ENCODE measurements at places on chromosomes 1 and 21. TPM values are rescaled to one million over a fixed set of nuclear protein-coding genes. Genes with fewer than 3 reads are reported as not detected.

The S100A7A gene
- not detected for polyA plus RNA-seq

The TAS1R1 gene
- not detected for polyA plus RNA-seq

- no peak for DNase-seq
Observed at GRCh38 chr1:202588503-202589189, 121.6 kb downstream of the SYT2 start.

- no peak for DNase-seq
Observed at GRCh38 chr1:210232511-210233215, at the start of gene SERTAD4. Gene SERTAD4, plus strand, starts transcription at chr1:210232796. Its CDS starts 5,165 bp downstream, at chr1:210237961.

The HPCAL4 gene
- not detected for polyA plus RNA-seq

The PFKFB2 gene
- 0.63 TPM for polyA plus RNA-seq

The PHGDH gene
- polyA plus RNA-seq = 44.3 TPM

DNA sequence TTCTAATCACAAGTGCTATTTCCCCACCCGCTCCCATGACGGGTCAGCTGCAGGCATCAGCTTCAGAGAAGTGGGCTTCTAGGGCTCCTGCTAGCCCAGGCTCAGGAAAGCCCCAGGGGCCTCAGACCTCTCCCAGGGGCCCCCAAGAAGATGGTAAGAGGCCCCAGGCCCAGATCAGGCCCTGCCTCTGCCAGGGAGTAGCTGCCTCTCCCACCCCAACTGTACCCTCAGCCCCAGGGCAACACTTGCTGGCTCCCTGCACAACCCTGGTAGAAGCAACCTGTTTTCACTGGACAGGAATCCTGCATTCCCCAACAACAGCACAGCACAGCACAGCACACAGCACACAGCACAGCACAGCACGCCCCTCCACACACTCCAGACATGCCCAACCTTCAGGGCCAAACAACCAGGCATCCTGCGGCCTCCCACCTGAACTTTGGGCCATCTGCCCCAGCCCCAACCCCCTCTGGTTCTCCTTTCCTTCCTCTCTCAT is 6.5 kb downstream of the BLACAT1 start:
- no peak for DNase-seq

The NR1I3 gene
- polyA plus RNA-seq = 0.19 TPM

GRCh38 chr1:17301767-17302166 is 6.2 kb upstream of the PADI4 start:
- no peak for DNase-seq

GRCh38 chr1:43671626-43672330 is 21.8 kb downstream of the KDM4A start:
- DNase-seq = no peak

GRCh38 chr1:218361298-218362065 is 16.3 kb downstream of the TGFB2 start:
- DNase-seq = no peak

The SLC30A10 gene
- not detected for polyA plus RNA-seq

DNA sequence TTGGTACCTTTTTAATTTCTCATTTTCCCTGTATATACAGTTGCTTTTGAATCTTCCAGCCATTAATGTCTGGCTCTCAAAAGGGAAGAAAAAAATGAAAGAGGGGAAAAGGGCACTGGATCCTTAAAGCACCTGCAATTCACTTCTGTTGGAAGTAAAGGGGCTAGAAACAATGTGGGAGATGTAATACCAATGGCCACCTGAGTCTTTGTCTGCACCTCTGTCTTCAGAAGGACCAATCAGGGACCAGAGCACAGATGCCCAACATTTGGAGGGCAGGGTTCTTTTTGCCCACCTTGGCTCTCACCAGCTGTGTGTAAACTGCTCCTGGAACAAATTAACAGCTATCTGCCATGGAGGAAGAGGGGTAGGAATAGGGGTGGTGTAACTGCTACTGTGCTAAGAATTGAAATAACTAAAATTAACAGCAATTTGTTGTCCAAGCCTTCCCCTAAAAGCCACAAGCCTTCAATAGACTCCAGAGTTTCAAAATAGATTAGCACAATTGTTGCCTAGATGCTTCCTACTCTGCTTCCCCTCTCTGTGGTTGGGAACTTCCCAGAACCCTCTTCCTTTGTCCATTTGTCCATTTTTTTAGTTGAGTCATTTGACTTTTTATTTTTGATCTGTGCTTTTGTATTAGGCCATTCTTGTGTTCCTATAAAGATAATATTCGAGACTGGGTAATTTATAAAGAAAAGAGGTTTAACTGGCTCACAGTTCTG is 11.5 kb upstream of the LRRC8B start:
- DNase-seq = no peak

- peak; percentile 60 for DNase-seq
Observed at GRCh38 chr1:35930593-35931445, at the start of gene AGO3. Gene AGO3, plus strand, starts transcription at chr1:35931105. Its CDS starts 322 bp downstream, at chr1:35931427.

The GDAP2 gene
- 17.8 TPM for polyA plus RNA-seq

DNA sequence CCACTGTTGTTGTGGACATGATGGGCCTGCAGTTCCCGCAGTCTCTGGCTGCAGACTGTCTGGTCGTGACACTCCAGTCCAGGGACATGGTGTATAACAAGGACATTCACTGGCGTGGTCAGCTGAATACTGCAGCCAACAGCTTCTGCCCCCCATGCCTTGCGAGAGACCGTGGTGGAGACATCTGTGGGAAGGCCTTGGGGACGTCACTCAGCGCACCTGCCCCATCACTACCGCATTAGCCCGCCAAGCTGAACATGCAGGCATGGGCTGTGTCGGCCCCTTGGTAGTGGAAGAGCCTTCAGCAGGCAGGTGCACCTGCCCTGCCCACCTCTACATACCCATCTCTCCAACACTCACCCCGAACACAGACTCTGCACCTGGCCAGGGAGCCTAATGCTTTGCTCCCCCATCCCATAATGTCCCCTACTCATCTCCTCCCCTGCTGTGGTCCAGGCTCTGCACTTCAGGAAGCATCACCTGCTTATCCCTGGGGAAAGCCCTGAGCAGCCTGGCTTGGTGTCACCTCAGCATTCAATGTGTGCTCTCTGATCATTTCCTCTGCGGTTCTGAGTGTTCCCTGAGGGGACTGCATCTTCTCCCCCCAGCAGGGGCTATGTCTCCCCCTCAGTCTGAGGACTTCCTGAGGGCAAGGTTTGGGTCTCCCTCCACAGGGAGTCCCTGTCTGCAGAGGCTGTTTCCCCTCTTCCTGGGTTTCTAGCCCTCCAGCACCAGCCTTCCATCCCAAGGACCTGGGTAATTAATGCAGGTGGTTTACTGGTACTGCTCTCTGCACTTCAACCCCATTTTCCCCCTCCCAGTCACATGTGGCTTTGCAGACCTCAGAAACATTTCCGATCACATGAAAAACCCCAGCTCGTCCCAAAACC is 3.2 kb downstream of the PGLYRP4 start:
- peak; percentile 51 for DNase-seq

DNA sequence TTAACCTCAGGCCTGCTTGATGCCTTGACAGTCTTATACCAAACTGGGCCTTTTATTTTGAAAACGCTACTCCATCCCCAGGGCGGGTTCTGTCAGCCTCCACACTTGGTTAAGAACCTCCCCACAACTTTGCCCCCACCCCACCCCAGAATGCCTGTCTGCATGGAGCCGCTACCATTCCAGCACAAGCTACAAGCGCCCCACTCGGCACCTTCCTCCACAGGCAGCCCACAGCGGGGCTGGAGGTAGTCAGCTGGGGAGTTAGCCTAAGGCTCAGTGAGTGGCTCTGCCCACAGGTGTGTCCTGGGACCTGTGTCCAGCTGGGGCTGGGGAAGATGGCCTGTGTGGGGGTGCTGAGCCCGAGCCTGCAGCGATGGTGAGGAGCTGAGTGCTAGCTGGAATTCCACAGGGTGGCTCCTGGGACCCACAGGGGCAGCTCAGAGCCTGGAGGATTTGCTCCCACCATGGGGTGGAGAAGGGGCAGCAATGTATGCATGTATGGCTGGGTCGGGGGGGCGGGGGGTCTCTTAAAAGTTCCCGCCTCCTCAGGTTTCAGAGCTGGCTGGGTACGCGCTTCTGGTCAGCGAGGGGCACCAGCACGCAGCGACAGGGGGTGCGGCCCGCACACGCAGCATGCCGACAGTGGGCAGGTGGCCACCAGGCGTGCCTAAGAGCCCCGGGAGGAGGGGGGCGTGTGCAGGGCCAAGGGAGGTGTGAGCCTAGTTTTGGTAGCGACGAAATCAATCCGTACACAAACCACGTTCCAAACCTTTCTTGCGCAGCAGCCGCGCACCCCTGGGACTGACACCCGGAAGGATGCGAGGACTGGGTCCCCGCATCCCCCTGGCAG is 917 bp downstream of the ETNK2 start:
- DNase-seq = no peak

GRCh38 chr1:70146488-70146887 is 58.9 kb downstream of the LRRC40 start:
- no peak for DNase-seq

The CCT8 gene
- polyA plus RNA-seq = 521 TPM

The RAP1GAP gene
- not detected for polyA plus RNA-seq

The CD5L gene
- 0.21 TPM for polyA plus RNA-seq

The KRTAP19-1 gene
- not detected for polyA plus RNA-seq

The URB2 gene
- polyA plus RNA-seq = 20.4 TPM

Measured in GM12878 (cell line).